ENCODE measurements at places on chromosomes 11 and 22.
A peak's percentile ranks its signal among the peaks of the same experiment; 100 is the strongest.

DNA sequence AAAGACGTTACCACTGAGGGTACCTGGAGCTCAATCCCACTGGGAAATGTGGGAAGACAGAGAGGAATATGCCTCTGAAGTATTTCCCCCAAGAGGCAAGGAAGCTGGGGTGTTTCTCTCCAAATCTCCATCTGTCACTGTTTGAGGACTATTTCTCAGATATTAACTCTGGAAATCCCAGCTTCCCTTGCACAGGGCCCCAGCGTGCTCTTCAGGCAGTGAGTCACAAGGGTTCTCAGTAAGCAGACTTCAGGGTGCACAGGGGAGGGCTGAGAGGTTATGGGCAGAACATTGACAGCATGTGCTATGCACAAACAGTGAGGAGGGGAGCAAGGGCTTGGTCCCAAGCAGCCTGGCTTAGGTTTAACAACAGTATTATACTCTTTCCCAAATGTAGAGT, 60.9 kb upstream of the EED start:
- no peak for DNase-seq

DNA sequence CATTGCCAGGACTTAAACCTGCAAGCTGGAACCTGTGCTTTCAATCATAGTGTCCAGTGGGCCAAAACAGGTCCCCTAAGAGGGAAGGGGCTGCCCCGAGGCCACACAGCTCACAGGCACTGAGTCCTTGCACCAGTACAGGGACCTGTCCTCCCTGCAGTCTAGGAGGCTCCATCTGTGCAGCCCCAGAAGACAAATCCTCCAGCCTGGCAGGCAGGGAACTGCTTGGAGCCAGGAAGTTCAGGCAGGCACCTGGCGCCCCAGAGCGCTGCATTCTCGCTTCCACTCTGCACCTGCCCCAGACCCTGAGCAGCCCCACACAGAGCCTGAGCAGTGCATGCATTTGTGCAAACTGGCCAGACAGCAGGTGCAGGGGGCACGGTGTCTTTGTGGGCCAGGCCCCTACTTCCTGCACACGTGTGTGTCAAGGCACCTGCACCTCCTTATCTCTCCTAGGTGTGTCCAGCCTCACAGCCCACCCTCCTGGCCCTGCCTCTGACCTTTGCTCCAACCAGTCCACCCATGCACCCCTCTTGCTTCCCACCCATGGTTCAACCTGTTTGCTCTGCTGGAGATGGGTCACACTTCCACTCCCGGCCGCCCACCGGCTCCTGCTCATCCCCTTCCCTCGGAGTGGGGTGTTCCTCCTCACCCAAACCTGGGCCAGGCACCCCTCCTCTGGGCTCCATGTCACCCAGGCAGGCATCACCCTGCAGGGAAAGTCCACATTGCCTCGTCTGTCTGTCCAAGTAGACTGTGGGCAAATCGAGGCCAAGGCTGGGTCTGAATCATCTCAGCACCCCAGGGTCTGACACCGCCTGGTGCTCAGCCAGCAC, 19.0 kb downstream of the LINC01488 start:
- no peak for DNase-seq

GRCh38 chr11:57213342-57214097, 23.5 kb downstream of the APLNR start:
- peak; percentile 91 for DNase-seq

GRCh38 chr11:125944350-125945010, 1.4 kb upstream of the VSIG10L2 start:
- DNase-seq = no peak

DNA sequence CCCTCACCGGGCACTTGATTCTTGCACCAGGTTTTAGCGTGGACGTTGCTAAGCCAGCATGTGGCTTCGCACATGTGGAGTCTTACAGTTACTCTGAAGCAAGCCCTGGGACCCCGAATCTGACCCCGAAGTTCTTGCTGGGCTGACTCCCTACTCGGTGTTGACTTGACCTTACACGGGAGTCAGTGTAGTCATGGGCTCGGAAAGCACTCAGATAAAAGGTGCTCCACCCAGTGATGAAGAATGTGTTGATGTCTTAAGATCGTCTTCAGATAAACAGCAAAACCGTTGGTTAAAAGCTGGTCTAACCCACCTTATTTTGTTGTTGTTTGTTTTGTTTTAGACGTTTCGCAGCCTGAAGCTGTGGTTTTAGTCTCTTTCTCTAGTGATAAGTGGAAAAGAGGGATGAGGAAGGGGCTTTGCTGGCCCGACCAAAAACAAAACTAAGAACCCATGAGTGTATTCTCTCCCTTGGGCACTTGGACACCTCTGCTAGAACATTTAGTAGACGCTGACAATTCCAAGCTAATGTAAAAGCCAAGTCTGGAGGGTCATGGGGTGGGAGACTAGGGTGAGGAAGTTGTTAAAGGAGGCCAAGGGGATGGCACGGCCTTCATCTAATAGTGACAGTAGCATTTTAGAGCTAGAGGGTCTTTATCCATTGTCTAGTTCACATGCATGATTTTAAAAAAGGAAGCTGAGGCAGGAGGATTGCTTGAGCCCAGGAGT, 69.9 kb downstream of the BCR start:
- no peak for DNase-seq

GRCh38 chr11:81026032-81026431, 1585.2 kb upstream of the TENM4 start:
- DNase-seq = no peak

- DNase-seq = no peak
Measured at GRCh38 chr11:17812865-17813187, 78.2 kb downstream of the KCNC1 start.

GRCh38 chr11:96061069-96061468, 137.2 kb upstream of the MTMR2 start:
- no peak for DNase-seq

DNA sequence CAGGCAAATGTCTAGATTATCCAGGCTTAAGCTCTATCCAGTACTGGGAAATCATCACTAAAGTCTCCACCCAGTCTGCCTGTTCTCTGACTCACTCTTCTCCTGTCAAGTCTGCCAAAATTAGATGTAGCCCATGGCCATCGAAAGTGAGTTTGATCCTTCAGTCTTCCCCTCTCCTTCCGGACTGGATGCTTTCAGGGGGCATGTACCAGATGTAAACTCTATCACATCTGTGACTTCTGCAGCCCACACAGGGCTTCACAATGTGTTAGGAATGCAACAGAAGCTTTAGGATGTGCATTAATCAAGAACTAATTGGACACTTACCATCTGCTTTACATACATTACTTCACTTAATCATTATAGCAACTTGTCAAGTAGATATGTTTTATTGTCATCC, 12.3 kb downstream of the ME3 start:
- no peak for DNase-seq

DNA sequence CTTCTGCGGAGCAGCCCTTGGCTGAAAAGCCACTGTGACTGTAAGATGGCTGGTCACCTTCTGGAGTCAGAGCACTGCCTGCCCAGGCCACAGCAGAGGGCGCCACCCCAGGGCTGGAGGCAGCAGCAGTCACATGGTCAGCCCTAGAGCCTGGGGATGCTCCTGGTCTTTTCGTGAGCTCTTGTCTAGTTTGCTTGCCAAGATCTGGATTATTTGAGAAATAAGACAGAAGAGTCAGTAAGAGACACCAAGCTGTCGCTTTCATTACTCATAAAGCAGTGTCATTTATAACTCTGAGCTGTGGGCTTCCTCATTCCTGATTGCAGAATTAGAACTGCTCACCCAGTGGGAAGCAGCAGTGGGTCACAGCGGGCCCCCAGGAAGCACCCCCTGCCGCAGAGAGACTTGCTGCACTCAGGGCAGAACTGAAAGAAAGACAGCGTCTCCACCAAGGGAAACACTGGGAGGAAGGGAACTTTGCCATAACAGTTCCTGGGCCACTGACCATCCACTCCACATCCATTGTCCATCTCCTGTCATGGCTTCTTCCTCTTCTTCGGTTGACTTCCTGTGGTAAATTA, 56.7 kb downstream of the PPP6R2 start:
- DNase-seq = peak; percentile 74

GRCh38 chr11:72758690-72759389, 6.6 kb upstream of the ARAP1 start:
- DNase-seq = no peak

GRCh38 chr11:110929129-110929528, 216.9 kb upstream of the ARHGAP20 start:
- no peak for DNase-seq

- no peak for DNase-seq
Measured at GRCh38 chr11:109945626-109946321, 147.4 kb upstream of the ZC3H12C start.

- DNase-seq = peak; percentile 35
Measured at GRCh38 chr11:116124922-116125714, 620.9 kb upstream of the CADM1 start.

DNA sequence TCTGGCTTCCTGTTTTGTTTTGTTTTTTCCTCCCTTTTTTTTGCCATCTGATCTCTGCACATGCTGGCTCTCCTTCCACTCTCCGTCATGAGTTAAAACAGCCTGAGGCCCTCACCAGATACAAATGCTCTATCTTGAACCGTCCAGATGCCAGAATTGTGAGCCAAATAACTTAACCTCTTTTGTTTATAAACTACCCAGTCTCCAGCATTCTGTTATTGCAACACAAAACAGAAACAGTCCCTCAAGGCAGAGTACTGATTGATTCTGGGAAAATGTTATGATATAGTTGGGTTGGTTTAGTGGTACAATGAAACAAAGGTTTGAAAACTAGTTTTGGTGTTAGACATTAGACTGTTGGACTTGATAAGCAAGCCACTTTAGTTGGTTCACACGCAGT, 1390.0 kb upstream of the RAG2 start:
- DNase-seq = peak; percentile 77

DNA sequence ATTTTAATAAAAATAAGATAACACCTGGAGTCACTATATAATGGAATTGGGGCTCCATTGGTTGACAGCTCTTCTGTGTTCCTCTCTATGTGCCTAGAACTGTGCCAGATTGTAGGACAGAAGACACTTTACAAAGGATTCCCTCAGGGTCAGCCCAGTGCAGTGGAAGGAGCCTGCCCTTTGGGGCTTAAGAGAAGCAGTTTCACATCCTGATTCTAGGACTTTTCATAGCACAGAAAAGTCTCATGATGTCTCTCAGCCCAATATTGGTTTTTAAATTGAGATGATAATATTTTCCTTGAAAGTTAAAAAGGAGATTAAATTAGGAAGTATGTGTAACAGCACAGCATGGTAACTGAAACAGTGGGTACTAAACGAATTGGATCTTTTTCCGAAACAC, 7.1 kb downstream of the PLAAT4 start:
- no peak for DNase-seq

DNA sequence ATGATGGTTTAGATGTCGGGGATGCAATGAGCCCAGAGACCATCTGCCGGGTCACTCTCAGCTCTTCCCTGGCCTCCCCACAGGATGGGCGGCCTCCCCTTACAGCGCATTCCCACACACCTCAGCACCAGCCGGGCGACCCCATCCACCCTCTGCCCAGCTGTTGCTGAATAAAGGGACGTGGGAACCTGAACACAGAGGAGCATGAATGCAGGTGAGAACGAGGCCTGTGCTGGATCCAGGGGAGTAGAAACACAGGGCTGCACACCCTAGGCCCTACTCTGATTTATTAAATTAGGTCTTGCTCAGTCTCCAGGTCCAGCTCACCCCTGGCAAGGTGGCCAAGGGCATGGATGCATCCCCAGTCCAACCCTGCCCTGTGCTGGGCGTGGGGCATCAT, 180.5 kb downstream of the CTTN start:
- no peak for DNase-seq

GRCh38 chr22:41768430-41768829, 32.0 kb upstream of the CCDC134 start:
- DNase-seq = no peak

- no peak for DNase-seq
Measured at GRCh38 chr11:8239536-8240228, 24.0 kb downstream of the LMO1 start.

- DNase-seq = no peak
Measured at GRCh38 chr11:22263613-22264012, 70.7 kb downstream of the ANO5 start.

DNA sequence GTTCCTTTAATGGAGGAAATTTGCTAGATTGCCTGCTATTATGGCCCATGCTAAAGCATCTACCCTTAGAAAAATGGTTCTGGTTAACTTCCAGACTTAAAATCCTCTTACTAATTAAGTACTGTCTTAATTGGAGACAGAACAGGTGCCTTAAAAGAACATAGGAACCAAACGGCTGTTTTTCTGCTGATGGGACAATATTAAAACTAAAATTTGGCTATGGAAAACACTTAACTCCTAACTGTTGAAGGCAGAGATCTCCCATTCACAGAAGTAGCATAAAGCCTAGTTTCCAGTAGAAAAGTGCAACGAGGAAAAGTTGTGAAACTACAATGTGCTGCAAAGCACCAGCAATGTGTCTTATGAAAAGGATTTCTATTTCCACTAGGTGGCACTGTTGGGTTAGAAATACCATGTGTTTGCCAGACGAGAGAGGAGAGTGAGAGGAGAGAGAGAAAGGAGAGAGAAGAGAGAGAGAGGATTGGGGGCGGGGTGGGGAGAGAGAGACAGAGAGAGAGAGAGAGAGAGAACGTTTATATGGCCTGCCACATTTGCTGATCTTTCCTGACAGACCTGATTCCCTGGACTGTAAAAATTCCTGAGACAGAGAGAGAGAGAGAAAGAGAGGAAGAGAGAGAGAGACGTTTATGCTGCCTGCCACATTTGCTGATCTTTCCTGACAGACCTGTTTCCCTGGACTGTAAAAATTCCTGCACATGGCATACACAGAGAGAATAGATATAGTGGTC, 51.5 kb downstream of the FAM181B start:
- peak; percentile 70 for DNase-seq

DNA sequence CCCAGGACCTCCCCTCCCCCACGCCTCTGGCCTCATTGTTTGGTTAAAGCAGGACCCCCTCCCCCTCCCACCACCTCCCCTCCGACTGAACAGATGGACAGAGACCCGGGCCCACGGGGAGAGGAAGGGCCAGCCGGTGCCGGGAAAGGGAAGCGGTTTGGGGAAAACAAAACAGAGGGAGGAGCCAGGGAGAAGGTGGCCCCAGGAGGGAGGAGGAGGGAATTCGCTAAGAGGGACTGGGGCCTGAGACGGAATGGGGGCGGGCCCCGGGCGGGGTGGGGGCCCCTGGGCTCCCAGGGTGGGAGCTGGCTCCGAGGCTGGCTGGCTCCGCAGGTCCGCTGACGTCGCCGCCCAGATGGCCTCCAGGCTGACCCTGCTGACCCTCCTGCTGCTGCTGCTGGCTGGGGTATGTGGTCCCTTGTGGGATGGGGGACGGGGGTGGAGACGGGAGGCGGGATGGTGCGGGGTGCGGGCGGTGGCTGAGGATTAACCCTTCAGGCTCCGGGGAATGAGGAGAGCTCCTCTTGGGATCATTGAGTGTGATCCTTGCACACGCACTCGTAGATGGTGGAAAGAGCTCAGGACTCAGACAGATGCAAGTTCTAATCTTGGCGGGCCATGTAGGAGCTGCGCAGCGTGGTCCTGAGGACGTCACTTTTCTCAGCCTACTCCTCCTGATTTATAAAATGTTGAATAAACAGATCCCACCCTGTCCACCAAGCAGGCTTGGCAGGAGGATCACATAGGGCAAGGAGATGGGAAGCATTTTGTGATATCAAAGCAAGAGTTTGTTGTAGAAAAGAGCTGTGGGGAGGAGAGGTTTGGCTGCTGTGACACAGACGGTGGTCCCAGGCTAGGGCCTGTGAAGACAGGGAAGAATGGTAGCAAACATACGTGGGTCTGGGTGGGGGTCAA, 688 bp downstream of the SERPING1 start:
- DNase-seq = peak; percentile 94

Data from islet precursor cell (in vitro differentiated cells).